ENCODE measurements at places on chromosomes 3 and 15.

DNA sequence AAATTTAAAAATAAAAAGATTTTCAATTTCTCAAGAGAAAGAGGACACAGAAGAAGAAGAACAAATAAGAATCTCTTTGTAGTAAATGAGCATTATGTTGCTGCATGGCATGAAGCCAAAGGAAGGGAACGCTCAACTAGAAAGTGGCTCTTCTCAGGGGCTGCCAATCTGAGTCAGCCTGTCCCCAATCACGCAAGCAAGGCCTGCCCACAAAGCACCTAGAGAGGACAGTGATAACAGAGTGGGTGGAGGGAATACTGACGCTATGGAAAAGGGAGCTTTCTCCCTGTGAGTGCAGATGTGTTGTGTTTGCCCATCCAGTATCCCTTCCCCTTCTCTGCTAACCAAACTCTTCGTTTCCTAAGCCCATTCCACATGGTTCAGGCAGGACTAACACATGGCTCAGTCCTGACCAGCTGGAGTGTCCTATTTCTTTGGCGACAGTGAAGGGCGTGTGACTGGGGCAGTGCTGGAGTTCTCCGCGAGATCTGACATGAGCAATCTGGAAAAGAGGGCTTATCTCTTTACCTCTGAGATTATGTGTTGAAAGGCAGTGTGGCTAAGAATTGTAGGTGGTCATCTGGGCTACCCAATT is 14.2 kb downstream of the FBN1 start:
- DNase-seq, result no peak

DNA sequence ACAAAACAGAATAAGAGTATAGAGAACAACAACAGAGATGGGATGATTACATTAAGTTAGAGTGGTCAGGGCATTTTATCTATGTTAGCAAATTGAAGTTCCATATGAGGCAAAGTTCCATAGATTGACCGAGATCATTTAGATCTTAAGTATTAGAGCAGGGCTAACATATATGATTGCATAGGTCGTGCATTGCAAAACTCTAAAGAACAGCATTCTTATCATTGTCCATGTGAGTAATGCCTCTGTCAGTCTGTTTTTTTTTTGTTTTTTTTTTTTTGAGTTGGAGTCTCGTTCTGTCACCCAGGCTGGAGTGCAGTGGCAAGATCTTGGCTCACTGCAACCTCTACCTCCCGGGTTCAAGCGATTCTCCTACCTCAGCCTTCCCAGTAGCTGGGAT is 341.7 kb upstream of the KCNH8 start:
- no peak for DNase-seq

DNA sequence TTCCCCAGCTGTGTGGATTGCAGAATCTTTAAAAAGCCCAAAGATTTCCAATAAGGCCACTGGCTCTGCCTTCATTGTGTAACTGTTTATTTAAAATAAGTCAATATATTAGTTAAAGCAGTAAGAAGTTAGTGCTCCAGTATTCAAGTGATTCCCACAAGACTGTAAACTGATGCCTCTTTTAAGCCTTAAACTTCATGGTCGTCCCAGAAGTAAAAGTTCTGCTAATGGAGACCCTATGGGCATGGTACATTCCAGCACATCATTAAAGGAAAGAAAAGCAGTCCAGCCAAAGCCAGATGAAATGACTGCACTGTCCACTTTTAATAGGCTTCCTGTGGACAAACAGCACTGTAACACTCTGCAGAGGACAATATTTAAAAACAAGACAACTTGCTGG is 512.6 kb downstream of the MECOM start:
- DNase-seq, result no peak

GRCh38 chr3:166205158-166205557 is 367.9 kb upstream of the BCHE start:
- no peak for DNase-seq

DNA sequence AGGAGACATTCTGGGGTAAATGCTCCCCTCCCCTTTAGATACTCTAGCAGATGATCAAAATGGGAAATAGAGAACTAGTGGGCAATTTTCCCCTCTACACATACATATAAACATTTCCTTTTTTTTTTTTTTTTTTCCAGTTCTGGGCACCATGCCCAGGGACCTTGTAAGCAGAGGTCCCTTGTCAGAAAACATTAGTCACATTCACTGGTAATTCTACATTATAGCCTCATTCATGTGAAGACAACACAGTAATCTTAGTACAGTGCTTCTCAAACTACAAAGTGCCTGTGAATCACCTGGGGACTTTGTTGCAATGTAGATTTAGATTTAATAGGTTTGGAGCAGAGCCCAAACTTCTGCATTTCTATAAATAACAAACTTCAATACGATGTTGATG is 60.1 kb upstream of the ACTC1 start:
- DNase-seq, result no peak

DNA sequence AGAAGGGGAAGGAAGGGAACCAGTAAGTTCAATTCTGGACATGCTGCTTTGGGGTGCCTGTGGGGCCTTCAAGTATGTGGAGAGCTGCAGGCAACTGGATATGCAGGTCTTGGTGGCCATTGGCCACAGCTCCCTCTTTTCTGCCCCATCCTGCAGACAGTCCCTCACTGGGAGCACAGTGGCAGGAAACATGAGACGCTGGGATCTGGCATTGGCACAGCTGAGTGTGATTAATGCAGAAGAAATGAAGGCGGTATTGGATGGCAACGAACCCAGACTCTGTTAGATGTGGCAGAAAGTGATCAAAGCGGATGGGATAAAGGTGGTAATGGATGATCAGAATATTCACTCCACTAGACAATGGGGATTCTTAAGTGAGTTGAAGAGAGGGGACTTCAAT is 23.2 kb upstream of the VPS8 start:
- DNase-seq, result no peak

- no peak for DNase-seq
Observed at GRCh38 chr3:112531358-112531781, 30.4 kb downstream of the ATG3 start.

DNA sequence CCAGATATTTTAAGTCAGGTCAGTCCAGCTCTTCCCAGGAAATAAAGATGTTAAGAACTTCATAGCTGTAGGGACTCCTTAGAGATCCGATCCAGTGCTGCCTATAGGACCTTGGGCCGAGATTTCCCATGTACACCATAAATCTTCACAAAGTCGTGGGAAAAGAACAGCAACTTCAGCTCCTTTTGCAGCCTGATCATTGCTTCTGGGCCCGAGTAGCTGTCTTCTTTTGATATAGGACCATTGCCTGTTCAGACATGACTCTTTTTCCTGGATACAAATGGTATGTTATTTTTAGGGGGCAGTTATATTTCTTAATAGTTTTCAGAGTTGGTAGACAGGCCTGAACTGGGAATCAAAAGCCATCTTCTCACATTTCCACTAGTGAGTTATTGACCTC is 20.5 kb downstream of the IL1RAP start:
- no peak for DNase-seq

DNA sequence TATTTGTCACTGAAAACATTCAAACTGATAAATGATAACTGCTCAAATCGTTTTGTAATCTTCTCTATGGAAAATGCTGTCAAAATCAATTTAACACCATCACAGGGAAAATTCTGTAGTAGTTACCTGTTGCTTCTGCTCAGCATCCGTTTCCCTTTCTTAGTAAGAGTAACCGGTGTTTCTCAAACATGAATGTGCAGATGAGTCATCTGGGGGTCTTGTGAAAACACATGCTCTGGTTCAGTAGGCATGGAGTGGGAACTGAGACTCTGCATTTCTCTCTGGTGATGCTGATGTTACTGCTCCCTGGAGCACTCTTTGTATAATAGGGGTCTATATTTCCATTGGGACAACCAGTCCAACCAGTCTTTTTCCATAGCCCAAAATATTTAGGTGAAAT is 145.1 kb downstream of the SEMA6D start:
- no peak for DNase-seq

GRCh38 chr3:140929446-140929845 is 12.2 kb upstream of the SLC25A36 start:
- DNase-seq, result no peak

GRCh38 chr3:110814170-110815007 is 257.2 kb upstream of the NECTIN3 start:
- peak; percentile 22 for DNase-seq

DNA sequence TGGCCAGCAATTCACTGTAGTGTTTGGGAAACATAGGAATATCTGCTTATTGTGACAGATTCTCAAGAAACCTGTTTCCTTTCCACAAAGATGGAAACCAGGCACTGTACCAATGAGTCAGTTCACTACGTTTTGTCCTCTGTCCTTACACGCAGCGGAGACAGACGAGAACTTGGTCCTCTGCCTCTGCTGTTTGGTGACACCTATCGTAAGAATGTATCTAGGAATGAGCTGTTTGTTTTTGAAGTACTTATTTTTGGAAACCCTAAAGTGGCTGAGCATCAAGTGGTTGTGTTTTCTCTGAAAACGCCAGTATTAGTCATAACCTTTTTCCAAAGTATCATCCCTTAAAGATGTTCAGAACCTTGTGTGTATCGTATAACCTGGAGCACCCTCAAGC is 93.0 kb downstream of the PGPEP1L start:
- no peak for DNase-seq

GRCh38 chr3:31748281-31748932 is 215.7 kb downstream of the STT3B start:
- DNase-seq, result no peak

- DNase-seq, result no peak
Observed at GRCh38 chr15:58038426-58039078, 27.0 kb downstream of the ALDH1A2 start.

DNA sequence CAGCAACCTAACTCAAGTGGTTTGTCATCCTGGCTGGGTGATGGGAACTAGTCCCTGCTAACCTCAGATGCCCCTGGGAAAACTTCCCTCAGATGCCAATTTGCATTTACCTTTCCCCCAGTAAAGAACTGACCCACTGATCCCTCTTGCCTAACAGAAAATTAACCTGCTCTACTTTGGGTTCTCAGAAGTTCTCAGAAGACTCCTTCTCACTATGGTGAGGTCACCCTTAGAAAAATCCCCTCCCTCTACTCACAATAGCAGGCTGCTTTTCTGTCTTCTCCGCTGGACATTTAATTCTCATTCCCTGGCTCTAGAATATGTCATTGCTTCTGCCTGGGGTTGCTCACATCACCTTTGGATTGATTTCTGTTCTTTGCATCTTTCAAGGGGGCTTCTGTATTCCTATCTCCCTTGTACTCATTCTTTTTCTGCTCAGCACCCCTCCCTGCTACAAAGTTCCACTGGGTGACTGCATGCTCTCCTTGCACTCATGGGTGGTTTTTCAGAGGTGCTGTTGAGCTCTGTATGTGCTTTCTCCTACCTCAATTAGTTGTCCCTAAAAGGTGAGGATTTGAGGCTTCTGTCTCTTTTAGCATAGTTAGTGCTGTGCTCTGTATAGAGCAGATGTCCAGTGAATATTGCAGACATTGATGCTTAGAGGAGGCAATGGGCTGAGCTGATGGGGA is 869 bp downstream of the PLA1A start:
- DNase-seq, result no peak

DNA sequence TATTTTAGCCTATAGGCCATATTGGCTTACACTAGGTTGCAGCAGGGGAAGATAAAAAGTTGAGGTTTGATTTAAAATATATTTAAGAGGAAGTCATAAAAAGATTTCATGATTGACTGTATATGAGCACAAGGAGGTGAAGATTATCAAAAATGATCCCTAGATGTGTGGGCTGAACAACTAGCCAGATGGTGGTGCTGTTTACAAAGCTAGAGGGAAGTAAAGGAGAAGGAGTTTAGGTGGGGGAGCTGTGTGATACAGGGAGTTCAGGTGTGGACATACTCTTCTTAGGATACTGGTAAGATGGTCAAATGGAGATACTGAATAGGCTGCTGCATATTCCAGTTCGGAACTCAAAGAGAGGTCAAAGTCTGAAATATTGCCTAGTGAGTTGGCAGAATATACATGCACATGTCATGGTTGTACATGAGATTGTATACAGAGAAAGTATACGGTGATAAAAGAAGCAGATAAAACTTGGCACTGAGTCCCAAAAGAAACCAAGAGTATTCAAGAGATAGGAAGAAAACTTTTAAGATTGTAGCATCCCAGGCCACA is 727.8 kb downstream of the NLGN1 start:
- DNase-seq, result no peak

DNA sequence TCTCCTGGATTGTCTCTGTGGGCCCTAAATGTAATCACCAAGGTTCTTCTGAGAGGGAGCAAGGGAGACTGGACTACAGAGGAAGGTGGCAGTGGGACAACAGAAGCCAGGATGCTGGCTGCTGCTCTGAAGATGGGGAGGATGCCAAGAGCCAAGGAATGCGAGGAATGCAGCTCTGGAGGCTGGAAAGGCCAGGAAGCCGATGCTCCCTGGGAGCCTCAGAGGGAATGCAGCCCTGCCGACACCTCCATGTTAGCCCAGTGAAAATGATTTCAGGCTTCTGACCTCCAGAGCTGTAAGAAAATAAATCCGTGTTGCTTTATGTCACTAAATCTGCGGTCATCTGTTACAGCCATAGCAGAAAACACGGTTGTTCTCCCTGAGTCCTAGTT is 44.1 kb downstream of the UMPS start:
- no peak for DNase-seq

- no peak for DNase-seq
Observed at GRCh38 chr3:112579232-112579631, 17.4 kb downstream of the SLC35A5 start.

GRCh38 chr3:89216016-89216739 is 108.8 kb downstream of the EPHA3 start:
- no peak for DNase-seq

DNA sequence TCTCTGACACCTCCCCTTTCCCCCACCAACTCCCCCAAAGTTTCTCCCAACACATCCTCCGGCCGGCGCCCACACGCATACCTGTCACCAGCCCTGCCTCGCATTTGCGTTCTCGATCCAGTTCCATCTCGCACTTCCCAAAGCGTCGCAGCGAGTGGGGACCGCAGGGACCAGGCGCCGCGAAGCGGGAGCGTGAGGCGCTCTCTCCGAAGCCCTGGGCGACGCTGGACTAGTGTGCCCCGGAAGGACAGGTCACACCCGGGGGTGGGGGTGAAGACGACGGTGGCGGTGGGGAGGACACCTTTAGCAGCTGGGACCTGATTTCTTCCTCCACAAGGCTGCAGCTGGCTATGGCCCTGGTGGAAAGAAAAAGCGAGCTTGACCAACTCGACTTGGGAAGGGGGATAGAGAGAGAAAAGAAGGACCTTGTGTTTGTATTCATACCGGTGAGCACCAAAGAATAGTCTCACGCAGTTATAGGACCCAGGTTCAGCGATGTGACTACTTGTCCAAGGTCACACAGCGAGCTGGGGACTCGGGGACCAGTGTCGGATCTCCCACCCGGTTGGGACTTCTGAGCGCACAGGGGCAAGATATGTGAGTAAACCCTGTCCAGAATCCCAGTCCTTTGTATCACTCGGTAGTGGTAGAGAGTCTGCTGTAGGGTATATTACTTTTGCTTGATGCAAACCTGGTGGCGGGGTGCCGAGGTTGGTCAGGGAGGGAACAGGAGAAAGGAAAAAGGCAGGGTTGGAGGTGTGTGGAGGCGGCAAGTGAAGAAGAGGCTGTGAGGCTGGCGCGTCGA is 607 bp upstream of the GHSR start:
- DNase-seq, result no peak

- DNase-seq, result no peak
Observed at GRCh38 chr15:74062236-74062635, 20.1 kb downstream of the GOLGA6A start.

Data from stimulated activated CD4-positive, alpha-beta T cell treated with anti-CD3 and anti-CD28 coated beads, Interleukin-12 subunit alpha, Interleukin-12 subunit beta, amount 100 ng/mL, for 48 hours (primary cell).